Prostate gland (tissue), 2 donors: ENCODE measurements at places on chromosomes 16 and 17. TPM values are rescaled to one million over a fixed set of nuclear protein-coding genes. Genes with fewer than 3 reads are reported as not detected.
A peak's percentile ranks its signal among the peaks of the same experiment; 100 is the strongest.

The ATP2C2 gene
- total RNA-seq = 56.1 TPM

The TAC4 gene
- total RNA-seq = not detected

The ZSCAN10 gene
- total RNA-seq = not detected

The SRL gene
- total RNA-seq = 5.3 TPM

The MMP2 gene
- 175 TPM for total RNA-seq

- DNase-seq = no peak
Observed at GRCh38 chr16:51045186-51045585, 105.9 kb downstream of the SALL1 start.

DNA sequence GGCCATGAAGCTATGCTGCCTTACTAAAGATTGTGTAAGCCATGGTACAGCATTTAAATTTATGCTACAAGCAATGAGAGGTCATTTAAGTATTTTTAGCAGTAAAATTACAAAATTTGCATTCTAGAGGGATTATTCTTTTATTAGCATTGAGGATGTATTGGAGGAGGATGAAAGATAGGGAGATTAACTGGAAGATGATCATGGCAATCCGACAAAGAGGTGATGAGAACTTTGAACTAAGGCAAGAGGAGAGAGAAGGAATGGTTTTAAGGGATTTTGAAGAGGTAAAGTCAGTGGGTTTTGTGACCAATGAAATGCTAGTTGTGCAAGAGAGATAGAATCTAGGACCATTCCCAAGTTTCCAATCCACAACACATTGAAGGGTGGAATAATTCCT, 129.9 kb downstream of the SNX11 start:
- no peak for DNase-seq

DNA sequence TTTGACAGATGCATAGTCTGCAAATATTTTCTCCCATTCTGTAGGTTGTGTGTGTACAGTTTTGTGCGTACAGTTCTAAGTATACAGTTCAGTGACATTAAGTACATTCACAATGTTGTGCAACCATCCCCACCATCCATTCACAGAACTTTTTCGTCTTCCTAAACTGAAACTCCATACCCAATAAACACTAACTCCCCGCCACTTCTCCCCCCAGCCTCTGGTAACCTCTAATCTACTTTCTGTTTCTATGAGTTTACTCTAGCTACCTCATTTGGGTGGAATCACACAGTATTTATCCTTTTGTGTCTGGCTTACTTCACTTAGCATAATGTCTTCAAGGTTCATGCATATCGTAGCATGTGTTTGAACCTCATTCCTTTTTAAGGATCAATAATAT, 14.3 kb downstream of the PIK3R5 start:
- DNase-seq = no peak

DNA sequence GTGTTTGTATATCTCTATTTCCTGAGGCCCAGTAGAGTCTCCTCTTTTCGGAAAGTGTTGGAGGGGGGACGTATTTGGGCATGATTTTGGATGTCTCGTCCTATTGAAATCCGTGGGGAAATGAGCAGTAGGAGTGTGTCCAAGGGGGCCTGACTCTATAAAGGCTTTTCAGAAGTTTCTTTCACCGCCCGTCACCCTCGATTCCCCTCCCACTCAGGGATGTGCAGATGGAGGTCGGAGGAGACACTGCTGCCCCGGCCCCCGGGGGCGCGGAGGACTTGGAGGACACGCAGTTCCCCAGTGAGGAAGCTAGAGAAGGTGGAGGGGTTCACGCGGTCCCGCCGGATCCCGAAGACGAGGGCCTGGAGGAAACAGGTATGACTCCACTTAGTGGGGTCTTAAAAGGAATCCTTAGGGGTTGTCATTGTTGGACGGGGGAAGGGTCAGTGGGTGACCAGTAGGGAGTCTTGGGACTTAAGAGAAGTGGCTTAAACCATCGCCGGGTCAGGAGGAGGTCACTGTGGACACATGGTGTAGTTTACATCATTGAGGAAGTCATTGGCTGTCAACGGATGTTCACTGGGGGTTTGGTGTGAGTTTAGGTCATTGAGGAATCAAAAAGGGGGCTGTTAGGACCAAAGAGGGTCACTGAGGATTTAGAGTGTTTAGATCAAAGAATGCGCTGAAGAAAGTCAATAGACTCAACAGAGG, 424 bp downstream of the MON1B start:
- no peak for DNase-seq

GRCh38 chr16:66152823-66153393, 213.6 kb upstream of the CDH5 start:
- DNase-seq = no peak

DNA sequence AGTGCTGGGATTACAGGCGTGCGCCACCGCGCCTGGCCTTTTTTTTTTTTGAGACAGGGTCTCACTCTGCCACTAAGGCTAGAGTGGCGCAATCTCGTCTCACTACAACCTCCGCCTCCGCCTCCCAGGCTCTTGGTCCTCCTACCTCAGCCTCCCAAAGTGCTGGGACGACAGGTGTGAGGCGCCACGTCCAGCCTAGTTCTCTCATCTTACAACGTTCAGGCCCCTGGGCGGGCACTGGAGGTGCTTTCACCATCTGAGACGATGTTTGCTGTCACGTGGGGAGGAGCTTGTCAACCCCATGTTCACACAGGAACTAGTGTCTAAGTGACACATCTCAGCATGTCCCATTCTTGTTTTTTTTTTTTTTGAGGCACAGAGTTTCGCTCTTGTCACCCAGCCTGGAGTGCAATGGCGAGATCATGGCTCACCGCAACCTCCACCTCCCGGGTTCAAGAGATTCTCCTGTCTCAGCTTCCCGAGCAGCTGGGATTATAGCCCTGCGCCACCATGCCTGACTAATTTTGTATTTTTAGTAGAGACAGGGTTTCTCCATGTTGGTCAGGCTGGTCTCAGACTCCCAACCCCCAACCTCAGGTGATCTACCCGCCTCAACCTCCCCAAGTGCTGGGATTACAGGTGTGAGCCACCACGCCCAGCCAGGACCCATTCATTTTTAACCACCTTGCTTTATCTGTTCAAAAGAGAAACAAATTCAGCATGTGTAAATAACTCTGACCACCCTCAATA, 5.2 kb upstream of the FANCA start:
- DNase-seq = no peak

DNA sequence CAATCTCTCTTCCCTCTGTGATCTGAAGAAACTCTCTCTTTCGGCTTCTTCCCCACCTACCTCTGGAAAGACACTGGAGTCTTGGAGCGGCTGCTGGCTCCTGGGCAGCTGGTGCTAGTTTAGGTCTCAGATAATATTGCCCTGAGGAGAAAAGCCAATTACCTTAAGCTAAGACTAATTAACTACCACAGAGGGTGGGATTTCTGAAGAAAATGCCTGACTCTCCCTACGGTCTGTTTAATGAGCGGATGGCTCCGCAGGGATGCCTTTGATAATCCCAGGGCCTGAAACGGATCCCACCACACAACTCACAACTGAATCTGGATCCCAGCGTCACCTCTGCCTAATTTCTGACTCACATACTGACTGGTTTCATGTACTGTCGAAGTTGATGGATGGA, 127.0 kb upstream of the NLRP1 start:
- no peak for DNase-seq

DNA sequence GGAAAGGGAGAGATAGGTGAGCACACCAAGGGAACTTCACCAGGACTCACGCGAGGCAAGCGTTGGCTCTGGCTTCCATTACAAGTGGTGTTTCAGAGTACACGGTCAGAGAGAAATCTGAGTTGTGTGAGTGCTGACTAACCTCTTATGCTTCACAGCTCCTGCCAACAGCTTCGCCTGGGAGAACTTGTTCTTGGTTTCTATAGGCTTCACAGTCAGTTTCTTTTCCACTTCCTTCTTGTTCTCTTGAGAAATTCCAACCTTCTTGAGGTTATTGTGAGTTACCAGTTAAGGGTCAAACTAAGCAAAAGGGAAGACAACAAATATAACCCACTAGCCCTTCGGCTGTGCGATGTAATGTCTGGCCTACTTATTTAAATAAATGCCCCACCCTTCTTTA, 18.9 kb downstream of the PSME3IP1 start:
- DNase-seq = peak; percentile 35

GRCh38 chr16:4805231-4805630, 2.8 kb upstream of the ROGDI start:
- no peak for DNase-seq

DNA sequence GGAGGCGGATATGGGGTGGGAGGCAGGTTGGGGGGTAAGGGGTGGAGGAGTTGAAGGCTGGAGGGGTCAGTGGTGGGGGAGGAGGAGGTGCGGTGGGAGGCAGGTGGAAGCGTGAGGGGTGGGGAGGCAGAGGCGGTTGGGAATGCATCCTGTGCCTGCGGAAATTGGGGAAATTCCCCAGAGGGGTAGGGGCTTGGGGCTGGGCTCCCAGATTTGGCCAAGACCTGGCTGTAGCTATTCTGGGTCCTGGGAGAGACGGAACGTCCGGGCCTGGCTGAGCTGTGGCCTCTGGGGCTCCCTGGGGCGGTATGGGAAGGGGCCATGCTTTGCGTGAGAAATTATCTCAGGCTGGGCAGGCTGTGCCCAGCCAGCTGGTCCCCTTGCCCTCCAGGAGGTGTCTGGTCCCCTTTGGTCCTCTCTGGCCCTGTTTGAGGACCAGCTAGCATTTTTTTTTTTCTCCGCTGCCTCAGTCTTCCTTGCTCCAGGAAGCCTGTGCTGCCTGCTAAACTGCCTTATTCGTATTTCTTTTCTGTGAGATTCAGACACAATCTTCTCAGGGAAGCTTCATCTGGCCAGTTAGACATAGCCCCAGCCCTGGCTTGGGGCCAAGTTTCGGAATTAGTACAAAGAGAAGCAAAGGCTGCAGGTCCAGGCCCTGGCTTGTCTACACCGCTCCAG, 7.3 kb upstream of the TRPV2 start:
- peak; percentile 46 for DNase-seq

GRCh38 chr16:78252757-78253156, 153.3 kb downstream of the WWOX start:
- DNase-seq = no peak

DNA sequence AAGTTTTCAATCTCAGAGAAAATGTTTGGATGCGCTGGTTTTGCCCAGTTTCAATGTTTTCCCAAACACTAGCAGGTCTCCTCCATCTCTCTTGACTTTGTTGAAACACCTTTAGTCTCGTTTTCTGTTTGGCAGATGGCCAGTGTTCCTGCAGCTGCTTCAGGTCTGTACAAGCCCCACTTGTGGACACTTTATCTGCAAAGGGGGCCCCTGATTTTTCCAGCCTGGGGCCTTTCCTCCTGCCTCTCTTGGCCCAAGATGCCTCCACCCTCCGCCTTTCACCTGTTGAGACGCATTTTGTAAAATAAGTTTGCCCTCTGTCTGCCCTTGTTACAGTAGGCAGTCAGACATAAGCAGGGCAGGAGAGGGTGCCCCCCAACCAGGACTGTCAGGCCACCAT, 21.8 kb upstream of the PRM1 start:
- DNase-seq = peak; percentile 79

GRCh38 chr16:30896889-30897733, 697 bp downstream of the CTF1 start:
- DNase-seq = peak; percentile 89

DNA sequence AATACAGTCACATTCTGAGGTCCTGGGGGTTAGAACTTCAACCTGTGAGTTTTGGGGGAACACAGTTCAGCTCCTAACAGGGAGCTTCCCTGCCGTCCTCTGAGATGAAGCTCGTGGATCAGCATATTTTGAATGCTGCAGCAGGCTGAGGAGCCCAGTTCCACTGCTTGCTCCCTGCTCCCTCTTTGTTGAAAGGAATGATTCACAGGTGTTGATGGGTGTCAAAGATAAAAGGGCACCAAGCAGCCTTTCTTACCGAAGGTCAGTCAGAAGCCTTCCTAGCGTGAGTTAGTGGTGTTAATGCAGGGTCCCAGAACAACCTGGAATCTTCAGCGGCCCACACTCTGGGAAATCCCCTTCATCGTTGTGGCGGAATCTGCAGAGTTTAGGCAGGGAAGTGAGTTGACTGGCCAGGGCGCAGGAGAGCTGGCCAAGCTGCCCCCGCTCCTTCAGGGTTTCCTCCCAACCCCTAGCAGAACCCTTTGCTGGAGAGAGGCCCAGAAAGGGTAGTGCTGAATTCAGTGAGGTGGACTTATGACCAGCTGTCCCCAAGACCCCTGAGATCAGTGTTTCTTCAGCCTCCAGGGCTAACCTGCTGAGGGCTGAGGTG, 114.8 kb downstream of the GNAO1 start:
- DNase-seq = no peak

DNA sequence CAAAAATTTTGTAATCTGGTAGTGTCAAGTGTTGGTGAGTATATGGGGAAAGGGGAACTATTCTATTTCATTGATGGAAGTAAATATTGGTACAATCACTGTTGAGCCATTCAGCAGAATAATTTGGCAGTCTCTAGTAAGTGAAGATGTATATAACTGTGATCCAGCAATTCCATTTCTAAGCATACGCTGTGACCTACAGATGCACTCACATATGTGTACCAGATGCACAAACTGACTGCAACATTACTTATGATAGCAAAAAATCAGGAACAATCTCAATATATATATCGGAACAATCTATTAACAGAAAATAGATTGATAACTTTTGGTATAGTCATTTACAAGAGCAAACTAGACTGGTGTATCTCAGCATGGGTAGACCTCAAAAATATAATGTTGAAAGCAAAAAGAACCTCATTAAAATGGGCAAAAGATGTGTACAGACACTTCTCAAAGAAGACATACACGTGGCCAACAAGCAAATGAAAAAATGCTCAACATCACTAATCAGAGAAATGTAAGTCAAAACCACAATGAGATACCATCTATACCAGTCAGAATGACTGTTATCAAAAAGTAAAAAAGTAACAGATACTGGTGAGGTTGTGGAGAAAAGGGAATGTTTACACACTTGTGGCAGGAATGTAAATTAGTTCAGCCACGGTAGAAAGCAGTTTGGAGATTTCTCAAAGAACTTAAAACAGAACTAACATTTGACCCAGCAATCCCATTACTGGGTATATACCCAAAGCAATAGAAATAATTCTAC, 20.7 kb downstream of the ADAP2 start:
- DNase-seq = no peak

DNA sequence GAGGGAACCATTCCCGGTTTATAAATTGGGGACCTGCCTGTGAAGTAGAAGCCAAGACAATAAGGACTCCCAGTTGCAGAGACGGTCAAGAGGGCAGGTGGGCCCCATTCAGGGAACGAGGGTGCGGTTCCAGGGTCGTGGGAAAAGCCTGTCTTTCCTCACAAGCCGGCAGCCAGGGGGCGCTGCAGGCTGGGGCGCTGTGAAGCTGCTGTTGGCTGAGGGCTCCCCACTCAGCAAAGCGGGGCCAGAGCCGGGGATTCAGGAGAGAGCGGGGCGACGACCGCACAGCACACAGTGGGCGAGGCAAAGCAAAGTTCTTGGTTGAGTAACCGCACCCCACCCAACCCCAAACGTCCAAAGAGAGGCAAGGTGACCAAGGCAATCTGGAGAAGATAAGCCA, 24.9 kb downstream of the CDRT15 start:
- no peak for DNase-seq

GRCh38 chr17:66934040-66934439, 30.5 kb upstream of the CACNG4 start:
- DNase-seq = no peak

GRCh38 chr17:39231091-39231561, 5.4 kb upstream of the STAC2 start:
- DNase-seq = no peak
